ENCODE measurements at places on chromosomes 2 and 18.
A peak's percentile ranks its signal among the peaks of the same experiment; 100 is the strongest.

- no peak for DNase-seq
These were observed 236.5 kb downstream of the ZNF804A start for GRCh38 chr2:184834699-184835397.

DNA sequence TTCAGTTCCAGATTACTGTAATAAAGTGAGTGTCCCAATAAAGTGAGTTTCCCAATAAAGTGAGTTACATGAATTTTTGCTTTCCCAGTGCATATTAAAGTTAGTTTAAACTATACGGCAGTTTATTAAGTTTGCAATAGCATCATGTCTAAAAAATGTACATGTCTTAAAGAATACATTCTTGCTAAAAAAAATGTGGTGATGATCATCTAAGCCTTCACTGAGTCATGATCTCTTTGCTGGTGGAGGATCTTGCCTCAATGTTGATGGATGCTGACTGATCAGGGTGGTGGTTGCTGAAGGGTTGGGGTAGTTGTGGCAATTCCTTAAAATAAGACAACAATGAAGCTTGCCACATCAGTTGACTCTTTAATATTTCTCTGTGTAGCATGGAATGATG is 664.2 kb downstream of the TDRD15 start:
- no peak for DNase-seq

GRCh38 chr18:21786526-21786925 is 45.9 kb downstream of the MIB1 start:
- no peak for DNase-seq

DNA sequence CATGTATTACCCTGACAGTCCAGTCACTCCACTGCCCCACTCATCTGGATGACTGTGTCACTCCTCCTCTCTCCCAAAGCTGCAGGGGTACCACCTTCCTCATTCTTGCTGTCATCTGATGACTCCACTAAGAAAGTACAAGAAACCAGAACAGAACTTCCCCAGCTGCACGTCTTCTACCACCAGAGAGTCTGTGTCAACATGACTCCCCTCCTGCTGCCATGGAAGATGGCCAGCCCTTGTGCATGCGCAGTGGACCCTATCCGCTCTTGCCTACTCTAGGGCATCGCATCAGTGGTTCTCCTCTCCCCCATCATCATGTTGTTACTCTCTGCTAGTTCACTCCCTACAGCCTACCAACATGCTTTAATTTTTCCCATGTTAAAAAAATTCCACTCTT is 14.5 kb upstream of the ST8SIA3 start:
- DNase-seq: no peak

- no peak for DNase-seq
These were observed 141.0 kb downstream of the CERS6 start for GRCh38 chr2:168596881-168597655.

GRCh38 chr2:223944166-223944702 is 901 bp downstream of the WDFY1 start:
- DNase-seq: peak; percentile 30

GRCh38 chr18:21803495-21803894 is 62.9 kb downstream of the MIB1 start:
- no peak for DNase-seq

- no peak for DNase-seq
These were observed 33.3 kb downstream of the CCDC85A start for GRCh38 chr2:56217106-56217505.

DNA sequence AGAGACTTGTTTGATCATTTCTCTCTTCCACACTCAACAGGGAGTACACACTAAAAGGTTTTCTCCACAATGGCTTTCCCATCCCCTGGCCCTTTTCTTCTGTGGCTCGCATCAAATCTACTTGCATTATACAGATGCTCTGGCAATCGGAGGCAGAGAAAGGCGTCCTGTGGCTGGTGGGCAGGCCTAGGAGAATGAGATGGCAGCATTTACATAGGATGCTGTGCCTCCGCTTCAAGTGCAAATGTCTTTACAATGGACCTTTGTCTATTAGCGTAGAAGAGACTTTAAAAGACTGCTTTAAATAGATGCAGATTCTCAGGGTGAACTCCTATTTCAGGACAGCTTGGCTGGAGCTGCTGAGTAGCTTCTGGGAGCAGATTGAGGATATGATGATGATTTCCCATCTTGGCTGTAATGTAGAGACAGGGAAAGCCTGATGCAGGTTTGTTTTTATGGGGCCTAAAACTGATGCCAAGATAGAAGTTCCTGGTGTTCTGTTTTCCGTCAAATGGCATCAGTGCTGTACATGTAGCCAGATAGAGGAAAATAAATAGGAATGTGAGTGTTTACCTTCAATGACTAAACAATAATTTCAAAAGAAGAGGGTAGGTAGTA is 423.4 kb downstream of the RND3 start:
- no peak for DNase-seq

DNA sequence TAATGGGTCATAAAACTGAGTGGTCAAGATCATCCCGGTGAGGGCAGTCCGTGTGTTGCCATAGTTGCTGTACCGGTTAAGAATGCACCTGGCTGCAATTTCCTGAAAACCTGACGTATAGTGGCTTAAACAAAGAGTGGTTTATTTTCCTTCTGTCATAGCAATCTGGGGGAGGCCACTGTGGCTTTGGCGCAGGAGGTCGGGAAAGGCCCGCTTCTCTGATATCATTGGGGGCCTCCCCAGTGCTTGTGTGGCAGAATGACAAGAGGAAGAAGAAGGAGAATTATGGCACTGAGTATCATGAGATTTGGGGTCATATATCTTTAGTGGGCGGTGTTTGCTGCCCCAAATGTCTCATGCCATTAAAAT is 4.4 kb downstream of the C2orf92 start:
- no peak for DNase-seq

GRCh38 chr2:29022679-29023078 is 41.6 kb downstream of the TOGARAM2 start:
- no peak for DNase-seq

All from C1 segment of cervical spinal cord (tissue), 14 donors.